ENCODE measurements at places on chromosomes 6 and 20. TPM values are rescaled to one million over a fixed set of nuclear protein-coding genes. Genes with fewer than 3 reads are reported as not detected.

- no peak for DNase-seq
Measured at GRCh38 chr6:83601119-83601518, 88.8 kb downstream of the PRSS35 start.

DNA sequence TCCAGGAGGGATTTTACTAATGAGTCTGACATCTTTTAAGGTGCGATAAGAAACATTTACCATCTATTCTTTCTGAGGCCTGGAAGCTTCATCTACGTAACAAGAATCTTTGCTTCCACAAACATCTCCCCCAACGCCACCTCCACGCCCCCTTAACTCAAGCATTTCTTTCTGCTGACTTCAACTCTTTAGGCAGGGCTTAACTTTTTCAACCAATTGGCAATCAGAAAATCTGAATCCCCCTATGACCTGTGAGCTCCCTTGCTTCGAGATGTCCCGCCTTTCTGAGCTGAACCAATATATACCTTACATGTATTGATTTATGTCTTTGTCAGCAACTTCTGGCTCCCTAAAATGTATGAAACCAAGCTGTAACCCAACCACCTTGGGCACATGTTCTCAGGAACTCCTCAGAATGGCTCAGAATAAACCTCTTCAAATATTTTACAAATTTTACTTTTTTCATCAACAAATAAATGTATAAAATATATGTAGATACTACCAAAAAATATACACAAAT is 11.5 kb downstream of the OR2H2 start:
- DNase-seq = no peak

- DNase-seq = no peak
Measured at GRCh38 chr6:31621991-31622390, 1.5 kb downstream of the PRRC2A start.

DNA sequence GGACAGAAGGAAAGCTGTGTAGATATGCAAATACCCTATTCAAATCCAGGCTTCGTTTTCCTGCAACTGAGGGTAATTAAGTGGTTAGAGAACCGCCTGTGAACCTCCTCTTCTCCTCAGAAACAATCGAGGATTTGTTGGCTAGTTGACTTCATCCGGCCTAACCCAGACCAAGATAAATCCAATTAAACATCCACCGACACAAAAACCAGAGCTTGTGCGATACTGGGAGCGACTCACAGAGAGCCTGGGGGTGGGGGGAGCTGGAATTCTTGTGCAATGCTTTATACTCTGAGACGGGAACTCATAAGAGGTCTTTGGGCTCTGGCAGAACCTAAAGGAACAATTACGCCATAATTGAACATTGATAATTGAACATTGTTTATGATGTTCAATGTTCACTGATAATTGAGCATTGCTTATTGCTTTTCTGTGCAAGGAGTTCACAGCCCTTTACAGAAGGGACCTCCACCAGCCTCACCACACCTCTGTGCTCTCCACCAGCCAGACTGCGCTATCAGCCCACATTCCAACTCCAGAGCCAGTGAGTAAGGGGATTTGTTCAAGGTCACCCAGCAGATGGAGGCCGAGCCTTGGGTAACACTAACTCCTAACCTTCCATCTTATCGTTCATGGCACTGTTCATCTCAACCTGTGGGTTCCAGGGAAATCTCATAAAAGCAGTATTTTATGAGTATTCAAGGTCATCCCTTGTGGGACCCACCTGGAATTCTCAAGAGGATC is 429.6 kb upstream of the JARID2 start:
- DNase-seq = no peak

- no peak for DNase-seq
Measured at GRCh38 chr6:42086046-42087035, 36.0 kb downstream of the TAF8 start.

GRCh38 chr6:129835691-129836090 is 25.4 kb downstream of the TMEM244 start:
- no peak for DNase-seq

DNA sequence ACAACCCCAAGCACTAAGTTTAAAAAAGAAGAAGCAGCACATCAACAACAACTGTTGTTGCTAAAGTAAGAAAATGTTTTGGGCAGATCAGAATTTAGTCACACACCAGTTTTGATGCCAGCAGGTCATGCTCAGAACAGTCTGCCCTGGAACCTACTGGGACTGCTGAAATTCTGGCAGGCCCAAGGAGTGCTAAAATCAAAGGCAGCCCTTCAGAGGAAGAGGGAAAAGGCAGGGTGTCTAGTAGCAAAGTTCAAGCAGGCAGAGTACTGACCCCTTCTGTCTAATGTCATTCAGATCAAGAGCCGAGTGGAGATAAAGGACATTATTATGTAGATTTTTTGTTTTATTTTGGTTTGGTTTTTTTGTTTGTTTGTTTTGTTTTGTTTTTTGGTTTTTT is 96.6 kb upstream of the LOC128125822 start:
- peak; percentile 16 for DNase-seq

DNA sequence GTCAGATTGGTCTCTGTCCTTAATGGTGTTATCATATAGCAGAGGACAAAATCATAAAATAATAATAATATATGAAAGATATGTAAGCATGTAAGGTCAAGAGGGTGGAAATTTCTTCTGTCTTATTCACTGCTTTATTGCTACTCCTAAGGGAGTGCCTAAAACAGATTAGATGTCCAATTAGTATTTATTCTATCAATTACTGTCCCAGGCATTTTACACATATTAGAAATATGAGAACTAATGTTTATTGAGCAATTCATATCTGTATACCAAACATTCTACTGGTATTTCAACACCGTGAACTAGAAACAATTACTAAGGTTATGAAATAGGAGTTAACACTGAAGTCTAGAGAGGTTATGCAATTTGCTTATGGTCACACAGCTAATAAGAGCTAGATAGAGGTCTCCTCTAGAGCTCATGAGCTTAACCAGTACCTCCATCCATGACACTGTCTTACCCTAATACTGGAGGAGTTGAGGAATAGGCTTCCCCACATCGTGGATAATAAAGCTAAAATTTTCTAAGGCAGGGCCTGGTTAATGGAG is 302.3 kb downstream of the PLCB1 start:
- no peak for DNase-seq

GRCh38 chr20:44362466-44362940 is 7.0 kb downstream of the HNF4A start:
- no peak for DNase-seq

DNA sequence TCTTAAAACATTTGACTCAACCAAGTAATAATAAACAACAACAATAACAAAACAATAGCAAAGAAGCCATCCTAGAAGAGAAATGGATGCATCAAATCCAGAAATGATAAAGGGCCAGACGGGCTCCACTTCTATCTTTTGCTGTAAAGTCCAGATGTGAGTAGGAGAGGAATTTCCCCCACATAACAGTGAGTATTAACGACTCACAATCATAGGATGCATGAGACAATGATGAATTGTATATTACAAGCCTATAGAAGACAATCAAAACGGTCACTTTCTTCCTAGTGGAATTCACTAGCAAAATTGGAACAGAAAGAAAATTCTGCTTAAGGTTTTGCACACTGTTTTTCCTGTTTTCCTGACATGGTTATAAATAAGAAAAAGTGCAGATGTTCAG is 97.0 kb upstream of the PREP start:
- no peak for DNase-seq

- DNase-seq = no peak
Measured at GRCh38 chr6:22925920-22926789, 356.8 kb downstream of the HDGFL1 start.

- no peak for DNase-seq
Measured at GRCh38 chr6:45192556-45192955, 135.6 kb upstream of the RUNX2 start.

DNA sequence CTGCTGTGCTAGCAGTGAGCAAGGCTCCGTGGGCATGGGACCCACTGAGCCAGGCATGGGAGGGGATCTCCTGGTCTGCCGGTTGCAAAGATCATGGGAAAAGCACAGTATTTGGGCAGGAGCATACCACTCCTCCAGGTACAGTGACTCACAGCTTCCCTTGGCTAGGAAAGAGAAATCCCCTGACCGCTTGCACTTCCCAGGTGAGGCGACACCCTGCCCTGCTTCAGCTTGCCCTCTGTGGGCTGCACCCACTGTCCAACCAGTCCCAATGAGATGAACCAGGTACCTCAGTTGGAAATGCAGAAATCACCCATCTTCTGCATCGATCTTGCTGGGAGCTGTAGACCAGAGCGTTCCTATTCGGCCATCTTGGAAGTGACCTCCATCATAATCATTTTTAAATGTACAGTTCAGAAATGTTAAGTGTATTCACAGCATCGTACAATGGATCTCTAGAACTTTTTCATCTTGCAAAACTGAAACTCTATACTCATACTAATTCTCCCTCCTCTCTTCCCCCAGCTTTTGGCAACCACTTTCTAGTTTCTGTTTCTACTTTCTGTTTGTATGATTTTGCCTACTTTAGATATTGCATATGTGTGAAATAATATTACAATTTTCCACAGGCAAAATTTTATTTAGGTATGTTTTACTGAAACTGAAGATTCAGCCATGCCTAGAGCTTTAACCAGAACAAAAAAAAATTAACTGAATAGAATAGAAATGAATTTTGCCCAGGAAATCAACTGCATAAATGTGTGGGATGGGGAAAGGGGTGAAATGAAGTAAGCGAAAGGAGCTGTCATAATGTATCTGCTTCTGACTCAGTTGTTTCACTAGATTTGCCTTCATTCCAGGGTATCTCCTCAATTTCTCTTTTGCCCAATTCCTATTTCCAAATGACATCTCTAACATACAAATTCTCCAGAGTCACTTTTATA is 100.0 kb downstream of the RWDD2A start:
- DNase-seq = no peak

DNA sequence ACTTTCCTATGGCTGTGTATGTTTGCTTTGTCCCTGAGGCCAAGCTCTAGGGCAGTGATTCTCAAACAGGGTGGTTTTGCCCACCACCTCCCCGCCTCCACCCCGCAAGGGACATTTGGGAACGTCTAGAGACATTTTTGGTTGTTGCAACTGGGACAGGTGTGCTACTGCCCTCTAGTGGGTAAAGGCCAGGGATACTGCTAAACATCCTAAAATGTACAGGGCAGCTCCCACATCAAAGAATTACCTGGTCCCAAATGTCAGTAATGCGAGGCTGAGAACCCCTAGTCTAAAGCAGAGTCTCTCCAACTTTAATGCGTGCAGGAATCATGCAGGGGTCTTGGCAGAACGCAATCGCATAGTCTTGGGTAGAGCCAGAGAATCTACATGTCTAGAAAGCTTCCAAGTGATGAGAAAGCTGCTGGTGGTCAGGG is 5.1 kb downstream of the KCNS1 start:
- DNase-seq = no peak

- DNase-seq = no peak
Measured at GRCh38 chr20:6921717-6922386, 154.4 kb downstream of the BMP2 start.

DNA sequence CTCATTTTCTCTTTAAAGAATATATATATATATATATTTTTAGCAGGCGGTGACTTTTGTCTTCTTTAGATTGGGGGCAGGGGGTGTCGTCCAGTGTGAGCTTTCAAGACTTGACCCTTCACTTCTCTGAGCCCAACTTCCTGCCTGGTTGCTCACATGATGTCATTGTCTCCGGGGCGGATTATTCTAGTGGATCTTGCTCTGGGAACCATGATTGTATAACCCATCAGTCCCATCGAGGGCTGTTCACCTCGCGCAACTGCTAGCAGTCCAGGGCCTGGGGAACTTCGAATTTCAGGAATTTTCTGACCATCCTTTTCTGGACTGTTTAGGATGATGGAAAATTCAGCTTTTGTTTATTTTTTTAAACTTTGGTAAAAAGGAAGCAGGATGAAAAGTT is 1.0 kb downstream of the IGF2R start:
- DNase-seq = peak; percentile 29

DNA sequence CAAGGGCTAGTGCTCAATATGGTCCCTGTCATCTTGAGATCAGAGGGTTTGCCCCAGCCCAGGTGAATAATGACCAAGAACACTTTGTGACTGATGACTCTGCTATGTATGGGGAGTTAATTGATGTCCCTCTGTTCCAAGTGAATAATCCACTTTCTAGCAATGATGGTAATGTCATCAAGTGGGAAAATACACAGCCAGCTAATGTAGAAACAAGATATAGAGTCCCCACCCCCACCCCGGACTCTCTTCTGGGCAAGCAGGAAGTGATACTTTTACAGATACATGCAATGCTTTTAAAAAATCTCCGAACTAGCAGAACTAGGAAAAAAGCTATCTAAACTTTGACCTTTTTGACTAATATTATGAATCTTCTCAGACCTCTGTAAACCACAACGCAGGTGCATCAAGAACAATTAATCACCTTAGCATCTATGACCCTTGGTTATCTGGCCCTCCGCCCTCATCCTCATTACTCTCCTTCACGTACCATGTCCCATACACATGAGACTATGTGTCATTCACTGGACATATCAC is 30.5 kb downstream of the CNR1 start:
- DNase-seq = no peak

GRCh38 chr6:112710710-112711109 is 363.6 kb downstream of the RFPL4B start:
- DNase-seq = no peak

GRCh38 chr6:150894935-150895552 is 29.5 kb downstream of the MTHFD1L start:
- DNase-seq = no peak

GRCh38 chr6:122839472-122839871 is 50.4 kb downstream of the SMPDL3A start:
- no peak for DNase-seq

DNA sequence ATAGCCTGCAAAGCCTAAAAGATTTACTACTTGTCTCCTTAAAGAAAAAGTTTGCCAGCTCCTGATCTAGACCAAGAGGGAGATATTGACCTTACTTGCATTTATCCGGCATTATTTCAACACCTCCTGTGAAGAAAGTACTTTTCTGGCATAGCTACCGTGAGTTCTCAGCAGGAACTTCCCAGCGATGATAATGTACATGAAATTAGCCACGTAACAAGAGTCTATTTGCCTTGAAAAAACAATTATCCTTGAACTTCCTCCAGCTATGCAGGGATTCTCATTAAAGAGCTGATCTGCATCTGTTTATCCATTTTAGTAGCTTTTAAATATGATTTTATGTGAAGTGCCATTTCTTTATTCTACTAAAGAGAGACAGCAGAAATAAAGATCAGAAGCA is 41.7 kb downstream of the ALDH5A1 start:
- no peak for DNase-seq

EBF4 gene
- 0.42 TPM for polyA plus RNA-seq

ZNF217 gene
- polyA plus RNA-seq = 4.3 TPM

SLC22A7 gene
- not detected for polyA plus RNA-seq

C6orf15 gene
- polyA plus RNA-seq = not detected

ZKSCAN4 gene
- 2.2 TPM for polyA plus RNA-seq

SALL4 gene
- polyA plus RNA-seq = not detected

CLDN20 gene
- not detected for polyA plus RNA-seq

PNLDC1 gene
- 0.25 TPM for polyA plus RNA-seq
